ENCODE measurements at places on chromosomes 16 and 17. TPM values are rescaled to one million over a fixed set of nuclear protein-coding genes. Genes with fewer than 3 reads are reported as not detected.

The SLC9A5 gene
- total RNA-seq, result 4.4 TPM

The GP1BA gene
- not detected for total RNA-seq

DNA sequence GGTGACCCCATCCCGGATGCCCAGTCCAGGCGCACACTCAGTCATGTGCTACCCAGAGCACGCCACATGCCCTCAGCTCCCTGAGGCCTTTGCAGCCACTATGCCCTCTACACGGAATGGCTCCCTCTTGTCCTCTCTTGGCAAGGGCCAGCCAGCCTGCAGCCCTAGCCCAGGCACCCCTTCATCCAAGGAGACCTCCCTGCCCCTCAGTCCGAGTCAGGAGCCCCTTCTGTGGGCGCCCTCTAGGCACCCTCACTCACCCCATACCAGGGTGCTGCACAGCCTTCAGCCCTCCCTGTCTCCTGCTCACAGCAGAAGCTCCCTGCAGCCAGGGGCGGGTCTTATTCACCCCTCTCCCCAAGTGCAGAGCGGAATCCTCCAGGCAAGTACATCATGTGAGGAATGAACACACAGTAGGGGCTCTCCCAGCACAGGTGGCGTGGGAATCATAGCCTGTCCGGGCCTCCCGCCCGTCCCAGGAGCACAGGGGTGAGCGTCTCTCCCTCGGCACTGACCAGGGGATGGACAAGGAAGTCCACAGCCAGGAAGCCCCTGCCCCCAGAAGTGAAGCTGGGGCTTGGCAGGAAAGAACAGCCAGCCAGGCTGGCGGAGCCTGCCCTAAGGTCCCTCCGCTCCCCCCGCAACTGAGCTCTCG lies 186.9 kb downstream of the RBFOX3 start:
- no peak for DNase-seq
- H3K4me3 ChIP-seq, result no peak overlapping the region
- peaks cover 59% of the 10 kb centered on the region for H3K4me1 ChIP-seq
- H3K27ac ChIP-seq, result peak overlapping the region; percentile 60
- H3K36me3 ChIP-seq, result no peaks in the 10 kb centered on the region

GRCh38 chr17:30218799-30219198 lies 16.7 kb downstream of the SLC6A4 start:
- no peaks in the 10 kb centered on the region for H3K4me1 ChIP-seq
- DNase-seq, result no peak
- H3K27ac ChIP-seq, result no peak overlapping the region
- H3K27me3 ChIP-seq, result peaks cover 11% of the 10 kb centered on the region

GRCh38 chr17:15006421-15007128 lies 258.6 kb downstream of the PMP22 start:
- peak overlapping the region; percentile 83 for H3K27ac ChIP-seq
- DNase-seq, result no peak
- peaks cover 18% of the 10 kb centered on the region for H3K4me1 ChIP-seq
- peaks cover 8% of the 10 kb centered on the region for H3K27me3 ChIP-seq
- H3K4me3 ChIP-seq, result no peak overlapping the region

The STH gene
- not detected for total RNA-seq

The NTN1 gene
- 19.9 TPM for total RNA-seq

DNA sequence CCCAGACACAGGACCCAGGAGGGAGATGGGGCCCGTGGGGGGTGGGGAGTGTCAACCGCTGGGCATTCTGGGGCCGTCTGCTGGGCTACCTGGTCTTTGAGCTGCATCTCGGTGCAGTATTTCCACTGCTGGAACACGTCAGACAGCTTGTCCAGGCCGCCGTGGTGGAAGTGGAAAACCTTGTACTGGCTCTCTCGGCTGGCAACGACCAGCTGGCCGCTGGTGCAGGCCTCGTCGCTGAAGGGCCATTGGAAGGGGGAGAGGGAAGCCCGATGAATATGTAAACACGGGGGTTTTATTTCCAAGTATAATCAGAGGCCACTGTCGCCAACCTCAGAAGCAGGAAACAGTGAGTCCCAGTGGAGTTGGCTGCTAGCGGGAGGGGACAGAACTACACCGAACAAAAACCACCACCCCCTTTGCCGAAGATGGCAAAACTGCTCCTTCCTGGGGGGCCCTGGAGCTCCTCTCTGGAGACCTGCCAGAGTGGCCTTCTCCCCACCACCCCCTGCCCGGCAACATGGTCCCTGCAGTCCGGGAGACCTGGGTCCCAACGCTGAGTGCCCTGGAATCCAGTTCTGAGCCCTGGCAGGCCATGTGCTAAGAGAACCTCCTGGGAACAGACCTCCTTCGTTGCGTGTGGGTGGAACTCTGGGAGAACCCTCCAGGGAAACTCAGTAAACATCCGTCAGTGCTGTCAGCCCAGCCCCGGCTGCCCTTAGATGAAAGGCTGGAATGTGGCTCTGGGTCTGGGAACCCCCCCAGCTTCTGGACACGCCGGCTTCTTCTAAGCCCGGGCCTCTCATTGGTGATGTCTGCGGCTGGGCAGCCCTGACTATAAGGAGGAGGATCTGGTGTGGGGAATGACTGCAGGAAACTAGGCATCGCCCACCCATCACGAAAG lies 84.1 kb downstream of the TBC1D16 start:
- peaks cover 9% of the 10 kb centered on the region for H3K36me3 ChIP-seq
- DNase-seq, result no peak
- peak overlapping the region; percentile 40 for H3K4me3 ChIP-seq
- H3K27me3 ChIP-seq, result no peaks in the 10 kb centered on the region
- H3K4me1 ChIP-seq, result peaks cover 56% of the 10 kb centered on the region

- H3K4me3 ChIP-seq, result no peak overlapping the region
- no peak for DNase-seq
- peak overlapping the region; percentile 91 for H3K27ac ChIP-seq
- H3K4me1 ChIP-seq, result peaks cover 79% of the 10 kb centered on the region
- no peaks in the 10 kb centered on the region for H3K36me3 ChIP-seq
Observed at GRCh38 chr17:75084039-75084660, 3.6 kb upstream of the SLC16A5 start.

Data from osteocyte (in vitro differentiated cells).